ENCODE measurements at places on chromosomes 16 and 17.
A peak's percentile ranks its signal among the peaks of the same experiment; 100 is the strongest.

- DNase-seq, result peak; percentile 67
Observed at GRCh38 chr17:76543826-76544545, 4.1 kb downstream of the PRCD start.

- DNase-seq, result no peak
Observed at GRCh38 chr16:29821643-29822115, 1.4 kb downstream of the MVP start.

DNA sequence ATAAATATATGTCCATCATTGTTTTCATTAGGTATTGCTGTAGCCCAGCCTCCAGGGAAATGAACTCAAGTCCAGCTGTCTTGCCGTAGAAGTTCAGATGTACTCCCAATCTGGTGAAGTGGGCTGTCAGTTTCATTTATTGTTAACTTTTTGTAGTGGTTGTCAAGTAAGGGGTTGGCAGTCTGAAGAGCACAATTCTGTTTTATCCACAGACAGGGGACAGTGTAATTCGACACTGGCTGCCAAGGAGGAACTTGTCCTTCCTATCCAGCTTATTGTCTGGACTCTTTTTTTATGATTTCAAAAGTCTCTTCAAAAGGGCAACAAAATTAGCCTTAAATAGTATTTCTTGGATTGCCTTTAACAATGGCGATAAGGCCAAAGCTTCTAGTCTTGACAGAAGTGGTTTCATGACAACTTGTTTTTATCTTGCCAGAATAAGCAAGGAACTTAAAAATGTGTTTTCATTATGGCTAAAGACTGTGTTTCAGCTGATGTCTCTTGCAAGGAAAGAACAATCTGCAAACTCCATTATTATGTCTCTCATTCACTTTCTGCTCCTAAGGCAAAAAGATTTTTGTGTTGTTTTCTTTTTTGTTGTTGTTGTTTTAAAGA lies 73.9 kb upstream of the TANC2 start:
- no peak for DNase-seq

- no peak for DNase-seq
Observed at GRCh38 chr16:51880776-51881175, 666.2 kb downstream of the TOX3 start.

- peak; percentile 76 for DNase-seq
Observed at GRCh38 chr17:58351831-58352595, at the start of gene SUPT4H1. SUPT4H1 (minus strand) TSS chr17:58352201; CDS start chr17:58352135, 66 bp downstream.

DNA sequence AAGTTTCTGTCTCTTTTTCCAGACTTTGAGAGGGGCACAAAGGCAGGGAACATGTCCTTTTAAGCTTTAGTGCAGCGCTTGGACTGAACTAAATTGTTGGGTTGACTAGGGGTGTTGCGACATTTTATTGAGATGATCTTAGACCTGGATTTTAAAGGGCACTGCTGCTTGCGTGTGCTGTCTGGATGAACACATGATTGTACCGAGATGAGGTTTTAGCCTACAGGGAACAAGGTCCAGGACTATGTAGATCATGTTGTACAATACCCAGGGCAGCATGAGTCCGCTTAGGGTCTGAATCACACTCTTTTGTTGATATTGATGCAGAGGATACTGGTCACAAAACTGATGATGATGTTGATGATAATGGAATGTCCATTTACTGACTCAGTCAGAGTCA lies 5.2 kb upstream of the RGS9 start:
- DNase-seq, result no peak

GRCh38 chr16:77991701-77992100 lies 30.6 kb upstream of the CLEC3A start:
- DNase-seq, result no peak

- no peak for DNase-seq
Observed at GRCh38 chr17:30422171-30422570, 43.4 kb downstream of the CPD start.

DNA sequence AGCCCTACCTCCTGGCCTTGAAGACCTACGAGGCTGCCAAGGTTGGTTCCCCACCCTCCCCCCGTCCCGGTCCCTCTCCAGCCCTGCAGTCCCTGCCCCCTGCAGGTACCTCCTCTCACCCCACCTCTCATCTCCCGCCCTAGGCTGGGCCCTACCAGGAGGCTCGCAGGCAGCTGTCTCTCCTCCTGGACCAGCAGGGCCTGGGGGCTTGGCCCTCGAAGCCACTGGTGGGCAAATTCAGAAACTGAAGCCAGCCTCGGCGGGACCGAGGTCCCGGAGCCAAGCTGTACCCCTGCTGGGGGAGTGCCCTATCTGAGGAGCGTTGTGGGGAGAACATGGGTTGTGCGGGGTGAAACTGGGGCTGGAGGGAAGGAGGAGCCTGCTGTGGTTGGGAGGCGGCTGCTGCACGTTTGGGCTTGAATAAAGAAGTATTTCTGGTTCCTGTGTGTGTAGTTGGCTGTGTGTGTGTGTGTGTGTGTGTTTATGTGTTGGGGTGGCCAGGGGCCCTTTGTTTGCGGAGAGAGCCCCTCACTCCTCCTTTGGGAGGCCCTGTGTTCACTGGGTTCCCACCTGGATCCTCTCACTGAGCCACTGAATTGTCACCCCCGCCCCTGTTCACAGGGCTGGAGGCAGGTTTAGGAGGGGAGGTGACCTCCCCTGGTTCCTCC lies 5.9 kb downstream of the ADAD2 start:
- DNase-seq, result no peak

DNA sequence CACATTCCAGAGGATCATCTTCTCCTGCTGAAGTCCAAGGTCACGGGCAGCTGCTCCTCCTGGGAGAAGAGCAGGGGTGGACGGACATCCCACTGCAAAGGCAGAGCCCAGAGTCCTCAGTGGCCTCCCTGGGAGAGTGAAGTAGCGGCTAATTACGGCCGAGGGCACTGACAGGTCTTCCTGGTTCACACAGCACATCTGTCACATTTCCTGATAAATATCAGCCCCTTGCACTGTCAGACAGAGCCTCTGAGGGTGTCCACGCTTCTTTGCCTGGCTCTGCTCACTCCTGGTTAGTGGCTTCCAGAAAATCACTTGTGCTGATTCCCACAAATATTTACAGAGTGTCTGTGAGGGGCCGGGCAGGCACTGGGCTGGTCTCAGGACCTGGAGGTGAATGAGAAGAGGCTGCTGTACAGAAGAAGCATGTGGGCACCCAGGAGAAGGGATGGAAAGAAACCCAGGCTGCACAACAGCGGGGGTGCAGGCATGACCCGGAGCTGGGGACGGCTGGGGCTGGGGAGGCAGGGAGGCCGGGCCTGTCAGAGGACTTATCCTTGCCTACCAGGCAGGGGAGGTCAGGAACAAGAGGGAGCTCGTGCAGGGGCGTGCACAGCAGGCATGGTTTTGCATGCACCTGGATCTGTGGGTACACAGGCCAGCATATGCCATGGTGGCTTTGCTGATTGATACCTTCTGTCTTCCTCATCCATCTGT lies 258.2 kb upstream of the TNRC6C start:
- DNase-seq, result no peak

DNA sequence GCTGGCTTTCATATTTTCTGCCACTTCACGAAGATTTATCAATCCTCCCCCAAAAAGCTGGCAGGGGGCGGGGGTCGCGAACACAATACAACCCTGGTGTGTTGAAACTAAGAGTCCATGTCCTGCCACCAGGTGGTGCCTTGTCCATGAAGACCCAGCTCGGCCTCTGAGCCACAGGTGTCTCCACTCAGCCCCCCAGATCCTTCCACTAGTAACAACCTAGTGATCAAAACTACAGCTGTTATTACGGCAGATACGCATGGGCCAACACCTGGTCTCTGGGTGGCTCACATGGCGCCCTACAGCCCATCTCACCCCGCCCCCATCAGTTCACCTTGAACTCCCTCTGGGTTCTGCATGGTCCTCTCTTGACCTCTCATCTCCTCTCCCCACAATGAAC lies 27.7 kb downstream of the USP7 start:
- DNase-seq, result no peak

GRCh38 chr16:72921620-72922019 lies 126.3 kb downstream of the ZFHX3 start:
- peak; percentile 11 for DNase-seq

DNA sequence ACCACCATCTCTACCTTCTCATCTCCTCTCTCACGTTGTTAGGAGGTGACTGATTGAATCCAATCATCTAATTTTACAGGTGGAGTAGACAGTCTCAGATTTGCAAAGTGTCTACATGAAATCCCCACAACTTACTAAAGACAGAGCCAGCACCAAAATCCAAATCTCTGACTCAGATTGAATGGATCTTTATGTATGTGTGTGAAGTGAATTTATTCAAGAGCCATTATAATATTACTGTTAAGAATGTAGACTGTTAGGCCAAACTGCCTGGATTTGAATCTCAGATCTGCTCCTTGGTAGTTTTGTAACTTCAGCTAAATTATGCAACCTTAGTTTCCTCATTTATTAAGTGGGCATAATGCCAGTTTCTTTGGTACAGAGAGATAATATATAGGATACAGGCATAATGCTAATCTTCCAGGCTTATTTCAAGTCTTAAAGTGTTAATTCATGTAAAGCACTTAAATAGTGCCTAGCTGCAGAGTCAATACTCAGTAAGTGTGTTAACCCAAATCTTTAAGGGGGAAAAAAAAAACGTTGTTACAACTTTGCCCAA lies 12.7 kb downstream of the CNEP1R1 start:
- DNase-seq, result no peak

DNA sequence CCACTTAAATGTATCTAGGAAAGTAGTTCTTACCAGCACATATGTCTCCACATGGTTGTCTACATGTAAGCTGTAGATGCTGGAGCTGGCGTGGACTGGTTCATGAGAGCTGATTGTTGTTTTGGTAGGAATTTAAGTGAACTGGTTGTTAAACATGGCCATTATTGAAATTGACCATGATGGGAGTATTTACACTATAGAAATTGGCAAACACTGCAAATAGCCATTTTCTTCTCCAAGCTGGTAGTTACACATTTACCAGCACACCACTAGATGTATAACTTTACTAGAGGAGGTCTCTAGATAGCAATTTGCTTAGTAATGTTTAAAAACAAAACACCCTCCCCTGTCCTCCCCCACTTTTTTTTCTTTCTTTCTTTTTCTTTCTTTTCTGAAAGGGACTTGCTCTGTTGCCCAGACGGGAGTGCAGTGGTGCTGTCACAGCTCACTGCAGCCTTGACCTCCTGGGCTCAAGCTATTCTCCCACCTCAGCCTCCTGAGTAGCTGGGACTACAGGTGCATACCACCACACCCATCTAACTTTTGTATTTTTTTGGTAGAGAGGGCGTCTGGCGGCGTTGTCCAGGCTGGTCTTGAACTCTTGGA lies 24.2 kb downstream of the IGSF6 start:
- DNase-seq, result no peak

- DNase-seq, result no peak
Observed at GRCh38 chr16:89576153-89577054, 846 bp downstream of the CPNE7 start.

GRCh38 chr17:59617156-59617732 lies 2.5 kb upstream of the CLTC start:
- DNase-seq, result no peak

- peak; percentile 61 for DNase-seq
Observed at GRCh38 chr17:2049333-2050299, 5.3 kb upstream of the HIC1 start.
